ENCODE measurements at places on chromosomes 13 and 19. TPM values are rescaled to one million over a fixed set of nuclear protein-coding genes. Genes with fewer than 3 reads are reported as not detected.
A peak's percentile ranks its signal among the peaks of the same experiment; 100 is the strongest.

The SEMA6B gene
- total RNA-seq: 7.1 TPM

The PSG2 gene
- not detected for total RNA-seq

The PEX11G gene
- total RNA-seq: 11.5 TPM

The PSG6 gene
- total RNA-seq: not detected

The CLEC17A gene
- not detected for total RNA-seq

The PARP4 gene
- 59.2 TPM for total RNA-seq

The ANGPTL4 gene
- total RNA-seq: 99.8 TPM

The NDUFB7 gene
- total RNA-seq: 515 TPM

DNA sequence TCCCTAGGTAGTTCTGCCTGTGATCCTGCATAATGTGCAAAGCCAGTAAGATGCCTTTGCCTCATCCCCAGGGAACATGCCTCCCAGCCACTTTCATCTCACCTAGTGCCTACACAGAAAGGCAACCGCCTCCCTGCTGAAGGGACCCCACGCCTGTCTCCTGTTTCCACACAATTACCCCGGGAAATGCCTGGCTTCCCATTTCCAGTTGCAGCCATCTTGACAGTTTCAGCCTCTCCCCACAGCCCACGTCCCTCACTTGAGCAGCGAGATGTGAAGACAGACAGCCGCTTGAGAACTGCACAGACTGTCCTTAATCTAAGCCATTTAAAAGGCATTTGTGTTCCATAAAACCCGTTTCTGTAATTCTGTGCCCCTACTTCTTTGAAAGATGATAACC is 4.7 kb upstream of the UQCRFS1 start:
- H3K36me3 ChIP-seq: no peaks in the 10 kb centered on the region
- no peak overlapping the region for H3K27ac ChIP-seq
- no peaks in the 10 kb centered on the region for H3K4me1 ChIP-seq
- no peaks in the 10 kb centered on the region for H3K27me3 ChIP-seq

- H3K27ac ChIP-seq: peak overlapping the region; percentile 63
- no peaks in the 10 kb centered on the region for H3K36me3 ChIP-seq
- H3K4me1 ChIP-seq: no peaks in the 10 kb centered on the region
These were observed 4.9 kb downstream of the SSC5D start for GRCh38 chr19:55493052-55493644.

GRCh38 chr13:46154136-46154801 is 27.7 kb downstream of the LCP1 start:
- H3K36me3 ChIP-seq: no peaks in the 10 kb centered on the region
- no peak overlapping the region for H3K4me3 ChIP-seq
- no peaks in the 10 kb centered on the region for H3K27me3 ChIP-seq
- H3K4me1 ChIP-seq: no peaks in the 10 kb centered on the region

DNA sequence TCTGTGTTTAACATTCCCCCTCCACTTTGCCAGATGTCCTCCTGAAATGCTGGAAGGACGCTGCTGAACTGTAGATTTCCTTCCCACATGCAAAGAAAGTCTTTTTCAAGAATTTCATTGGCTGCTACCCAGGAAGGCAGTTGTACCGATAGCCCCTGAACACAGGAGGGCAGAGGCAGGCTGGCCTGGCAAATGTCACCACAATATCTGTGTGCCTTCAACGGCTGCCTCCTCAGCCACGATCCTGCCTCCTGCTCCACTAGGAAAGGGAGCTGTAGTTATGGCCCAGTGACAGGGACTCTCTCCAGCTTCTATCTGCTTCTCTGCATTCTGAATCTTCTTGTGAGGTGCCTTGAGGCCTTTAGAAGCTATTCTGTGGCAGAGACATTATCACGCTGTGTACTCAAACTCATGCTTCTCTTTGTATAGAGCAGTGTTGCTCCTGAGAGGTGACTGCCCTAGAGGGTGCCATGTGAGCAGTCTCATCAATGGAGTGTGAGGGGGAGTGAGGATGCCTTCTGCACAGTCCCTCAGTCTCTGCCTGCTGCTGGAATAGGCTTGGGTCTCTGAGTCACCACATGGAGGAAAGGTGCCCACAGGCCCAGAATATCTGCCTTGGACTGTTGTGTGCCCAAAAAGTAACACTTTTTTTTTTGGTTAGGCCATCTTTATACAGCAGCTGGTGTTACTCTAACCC is 279.8 kb downstream of the DNAJC15 start:
- H3K27me3 ChIP-seq: no peaks in the 10 kb centered on the region
- H3K4me3 ChIP-seq: no peak overlapping the region
- no peaks in the 10 kb centered on the region for H3K36me3 ChIP-seq
- DNase-seq: peak; percentile 71

GRCh38 chr19:45955905-45956608 is 17.6 kb downstream of the NOVA2 start:
- no peak overlapping the region for H3K27ac ChIP-seq
- H3K4me3 ChIP-seq: no peak overlapping the region
- peaks cover 9% of the 10 kb centered on the region for H3K4me1 ChIP-seq
- H3K36me3 ChIP-seq: no peaks in the 10 kb centered on the region

DNA sequence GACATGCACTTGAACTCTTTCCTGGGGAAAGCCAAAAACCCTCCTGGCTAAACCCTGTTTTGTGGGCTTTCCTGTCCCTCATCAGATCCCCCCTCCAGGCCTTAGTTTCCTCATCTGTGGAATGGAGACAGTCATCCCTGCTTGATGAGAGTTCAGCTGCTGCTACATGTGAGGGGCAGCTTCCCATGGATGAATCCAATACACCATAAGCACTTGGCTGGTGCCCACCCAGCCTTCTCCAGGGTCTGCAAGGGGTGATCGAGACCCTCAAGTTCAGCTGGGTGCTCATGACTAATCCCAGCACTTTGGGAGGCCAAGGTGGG is 21.6 kb downstream of the IL12RB1 start:
- no peak for DNase-seq
- H3K27me3 ChIP-seq: no peaks in the 10 kb centered on the region

DNA sequence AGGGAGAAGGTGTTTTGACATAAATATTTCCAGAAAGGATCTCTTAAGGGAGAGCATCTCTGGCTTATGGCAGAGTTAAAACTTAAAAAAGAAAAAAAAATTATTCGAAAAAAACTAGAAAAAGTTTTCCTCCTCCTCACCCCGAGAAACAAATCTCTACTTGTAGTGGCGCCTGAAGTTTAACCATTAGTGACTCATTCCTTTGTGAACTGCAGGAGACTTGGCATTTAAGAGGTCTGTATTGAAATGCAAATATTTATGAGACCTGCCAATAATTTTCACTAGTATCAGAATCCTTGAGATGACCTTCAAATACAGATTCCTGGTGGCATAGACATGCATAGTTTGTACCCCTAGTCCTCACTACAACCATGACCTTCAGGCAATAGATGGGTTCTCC is 64.9 kb upstream of the MED4 start:
- DNase-seq: no peak
- H3K36me3 ChIP-seq: no peaks in the 10 kb centered on the region
- H3K27me3 ChIP-seq: no peaks in the 10 kb centered on the region
- no peak overlapping the region for H3K27ac ChIP-seq
- no peak overlapping the region for H3K4me3 ChIP-seq

- H3K36me3 ChIP-seq: no peaks in the 10 kb centered on the region
- H3K27ac ChIP-seq: no peak overlapping the region
- no peak overlapping the region for H3K4me3 ChIP-seq
- no peaks in the 10 kb centered on the region for H3K27me3 ChIP-seq
- no peak for DNase-seq
- no peaks in the 10 kb centered on the region for H3K4me1 ChIP-seq
These were observed 963.3 kb upstream of the SPRY2 start for GRCh38 chr13:81304121-81304659.

DNA sequence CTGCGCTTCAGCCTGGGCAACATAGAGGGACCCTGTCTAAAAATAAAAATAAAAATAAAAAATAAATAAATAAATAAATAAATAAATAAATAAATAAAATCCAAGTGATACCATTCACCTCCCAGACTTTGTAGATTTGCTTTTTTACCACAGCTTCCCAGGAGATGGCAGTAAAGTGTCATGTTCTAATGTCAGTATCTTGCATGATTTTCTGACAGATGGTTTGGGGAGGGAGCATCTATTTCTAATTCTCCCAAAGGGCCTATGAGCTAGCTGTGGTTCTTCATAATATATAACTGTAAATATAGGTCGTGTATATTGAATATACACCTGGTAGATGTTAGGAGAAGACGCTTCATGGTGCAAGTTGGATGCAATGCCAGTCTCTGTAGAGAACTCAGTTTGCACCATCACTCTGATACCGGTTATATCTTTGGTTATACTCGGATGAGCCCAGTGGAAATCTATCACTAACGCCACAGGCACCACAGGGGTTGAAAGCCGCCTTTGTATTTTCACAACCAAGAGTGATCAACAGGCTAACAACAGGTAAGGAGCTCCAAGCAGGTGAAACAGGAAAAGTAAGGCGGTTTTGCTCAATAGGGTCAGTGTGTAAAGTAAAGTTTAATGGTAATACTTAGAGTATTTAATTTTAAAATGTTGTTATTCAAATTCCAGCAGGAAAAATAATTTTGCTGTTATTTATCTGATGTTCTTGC is 13.9 kb downstream of the APLP1 start:
- no peak overlapping the region for H3K4me3 ChIP-seq
- peak; percentile 28 for DNase-seq
- no peaks in the 10 kb centered on the region for H3K27me3 ChIP-seq

DNA sequence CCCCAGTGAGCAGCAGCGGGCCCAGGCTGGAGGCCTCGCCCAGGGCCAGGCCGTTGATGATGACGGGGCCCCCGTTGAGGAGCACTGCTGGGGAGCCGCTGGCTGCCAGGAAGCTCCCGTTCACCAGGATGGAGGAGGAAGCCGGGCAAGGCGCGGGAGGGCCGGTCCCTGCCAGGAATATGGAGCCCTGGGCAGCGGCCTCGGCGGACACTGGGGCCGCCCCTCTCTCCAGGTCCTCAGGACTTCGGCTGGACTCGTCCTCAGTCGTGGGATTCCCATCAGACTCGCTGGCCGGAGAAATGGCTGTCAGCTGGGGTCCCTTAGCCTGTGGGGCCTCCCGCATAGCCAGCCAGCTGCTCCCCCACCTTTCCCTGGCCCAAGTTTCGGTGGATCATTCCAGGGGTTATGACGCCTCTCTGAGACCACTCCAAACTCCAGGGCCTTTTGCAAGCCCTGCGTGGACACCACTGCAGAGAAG is 2.1 kb downstream of the SIX5 start:
- no peaks in the 10 kb centered on the region for H3K27me3 ChIP-seq
- H3K27ac ChIP-seq: peak overlapping the region; percentile 95
- H3K4me1 ChIP-seq: peaks cover 33% of the 10 kb centered on the region
- no peaks in the 10 kb centered on the region for H3K36me3 ChIP-seq
- DNase-seq: no peak

DNA sequence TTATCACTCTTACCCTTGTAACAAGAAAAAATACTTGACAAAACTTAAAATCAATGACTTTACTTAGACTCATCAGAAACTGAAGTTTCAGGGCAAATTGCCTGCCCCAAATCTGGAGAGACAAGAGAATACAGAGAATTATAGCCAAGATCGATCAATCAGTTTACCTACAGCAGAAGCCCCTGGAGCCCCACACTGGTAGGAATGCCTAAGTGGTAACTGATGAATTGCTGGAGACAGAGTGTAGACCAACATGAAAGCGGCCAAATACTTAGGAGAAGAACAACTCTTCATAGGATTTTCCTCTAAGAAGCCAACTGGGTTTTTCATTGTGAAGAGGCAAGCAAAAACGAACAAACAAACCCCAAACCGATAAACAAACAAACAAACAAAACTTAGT is 1430.0 kb downstream of the EFNB2 start:
- H3K4me1 ChIP-seq: no peaks in the 10 kb centered on the region
- H3K36me3 ChIP-seq: no peaks in the 10 kb centered on the region
- no peak for DNase-seq
- H3K4me3 ChIP-seq: no peak overlapping the region
- H3K27ac ChIP-seq: no peak overlapping the region

GRCh38 chr13:104098421-104098820 is 1032.2 kb upstream of the SLC10A2 start:
- no peak overlapping the region for H3K27ac ChIP-seq
- H3K27me3 ChIP-seq: no peaks in the 10 kb centered on the region
- no peaks in the 10 kb centered on the region for H3K4me1 ChIP-seq
- no peak for DNase-seq
- H3K36me3 ChIP-seq: no peaks in the 10 kb centered on the region

DNA sequence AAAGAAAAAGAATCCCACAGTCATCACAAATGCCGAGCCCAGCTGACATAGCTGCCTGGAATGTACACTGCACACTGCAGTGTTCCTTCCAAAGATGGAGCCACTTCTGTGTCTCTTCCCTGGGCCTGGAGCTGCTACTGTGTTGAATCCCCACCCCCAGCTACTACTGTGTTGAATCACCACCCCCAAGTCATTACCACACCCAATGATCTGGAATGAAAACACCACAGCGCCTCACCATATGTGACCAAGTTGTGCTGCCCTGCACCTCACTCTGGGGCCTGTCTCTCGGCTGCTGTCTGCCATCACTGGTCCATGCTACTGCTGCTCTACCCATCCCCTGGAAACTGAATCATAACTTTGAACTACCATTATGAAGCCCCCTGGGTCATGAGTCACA is 861.2 kb downstream of the UQCRFS1 start:
- no peak overlapping the region for H3K27ac ChIP-seq
- no peaks in the 10 kb centered on the region for H3K27me3 ChIP-seq
- no peaks in the 10 kb centered on the region for H3K36me3 ChIP-seq

DNA sequence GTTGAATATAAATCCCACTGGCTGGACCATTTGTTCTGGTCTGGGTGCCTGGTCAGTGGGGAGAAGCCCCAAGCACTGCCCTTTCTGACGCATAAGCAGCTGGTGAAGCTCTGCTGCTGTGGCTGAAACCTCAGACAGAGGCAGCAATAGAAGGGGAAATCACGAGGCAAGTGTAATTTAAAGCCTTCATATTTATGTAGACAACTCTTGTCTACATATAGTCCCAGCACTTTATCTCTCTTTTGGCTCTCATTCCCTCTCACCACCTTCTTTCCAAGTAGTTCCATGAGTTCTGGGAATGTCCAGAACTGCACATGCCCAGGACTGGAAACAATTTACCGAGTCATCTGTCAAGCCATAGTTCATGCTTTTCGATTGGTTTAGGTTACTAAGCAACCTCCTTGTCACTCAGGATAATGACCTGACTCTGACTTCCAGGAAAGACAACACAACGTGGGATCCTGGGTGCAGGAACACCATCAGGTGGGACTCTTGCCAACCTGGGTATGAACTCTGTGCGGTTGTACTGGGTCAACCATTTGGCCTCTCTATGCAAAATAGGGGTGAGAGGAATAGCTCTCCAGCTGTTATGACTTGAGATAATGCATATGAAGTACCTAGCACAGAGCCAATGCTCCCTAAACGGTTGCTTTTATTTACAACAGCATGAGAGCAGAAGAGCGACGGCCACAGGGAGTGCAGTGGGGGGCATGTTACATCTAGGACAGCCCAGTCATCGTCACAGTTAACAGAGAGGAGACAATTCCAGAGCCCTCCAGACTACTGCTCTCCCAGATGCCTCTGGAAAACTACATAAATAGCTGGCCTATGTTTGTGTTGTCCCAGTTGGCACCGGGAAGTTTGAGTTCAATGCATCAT is 321.9 kb downstream of the FOXO1 start:
- H3K4me3 ChIP-seq: no peak overlapping the region
- H3K4me1 ChIP-seq: no peaks in the 10 kb centered on the region
- DNase-seq: no peak
- H3K27me3 ChIP-seq: no peaks in the 10 kb centered on the region
- H3K27ac ChIP-seq: no peak overlapping the region

All from thyroid gland (tissue), 4 donors.